Activated gamma-delta T cell treated with Interleukin-2 at 50 U/mL for 16 hours (primary cell): ENCODE measurements at places on chromosomes 16 and 17.
A peak's percentile ranks its signal among the peaks of the same experiment; 100 is the strongest.

DNA sequence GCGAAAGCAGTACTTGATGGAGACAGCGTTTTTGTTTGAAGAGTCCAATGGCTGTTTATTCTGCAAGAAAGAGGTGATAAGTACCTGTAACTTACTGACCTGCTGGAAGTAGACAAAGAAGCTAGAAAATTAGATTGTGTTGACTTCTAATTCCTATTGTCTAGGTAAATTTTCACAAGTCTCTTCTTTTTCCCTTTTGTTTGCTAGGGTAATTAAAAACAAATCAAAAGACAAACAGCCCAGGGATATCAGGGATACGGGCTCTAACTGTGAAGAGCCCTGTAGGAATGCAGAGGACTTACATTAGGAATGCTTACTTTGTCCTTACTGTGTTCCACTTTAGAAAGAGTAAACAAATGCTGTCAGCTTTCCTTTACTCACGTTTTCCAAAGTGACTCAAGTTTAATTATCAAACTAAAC, 7.0 kb downstream of the PSME3IP1 start:
- DNase-seq: no peak

DNA sequence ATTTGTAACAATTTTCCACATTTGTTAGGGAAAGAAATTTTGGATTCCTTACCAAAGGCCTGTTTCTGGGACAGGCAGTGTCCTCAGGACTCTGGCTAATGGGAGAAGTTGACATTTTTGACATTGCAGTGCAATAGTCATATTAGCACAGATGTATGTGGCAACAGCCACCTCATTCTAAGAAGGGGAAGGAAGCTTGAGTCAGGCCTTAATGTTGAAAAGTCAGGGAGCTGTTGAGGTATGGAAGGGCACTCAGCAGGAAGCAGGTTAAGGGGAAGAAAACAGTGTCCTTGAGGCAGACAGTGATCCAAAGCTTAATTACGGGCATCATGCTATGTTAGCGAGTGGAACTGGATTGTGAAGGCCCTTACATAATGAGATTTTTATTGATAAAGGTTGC, 20.9 kb downstream of the AKTIP start:
- no peak for DNase-seq

GRCh38 chr17:14780097-14780651, 479.3 kb downstream of the HS3ST3B1 start:
- DNase-seq: no peak

GRCh38 chr16:53068423-53068833, 13.6 kb downstream of the CHD9 start:
- DNase-seq: peak; percentile 23

GRCh38 chr17:32227910-32228309, 37.7 kb upstream of the RHBDL3 start:
- no peak for DNase-seq

- no peak for DNase-seq
Observed at GRCh38 chr17:4591529-4591928, 7.2 kb downstream of the SMTNL2 start.

GRCh38 chr17:51164911-51165679, 1.1 kb upstream of the NME2 start:
- DNase-seq: no peak

- peak; percentile 39 for DNase-seq
Observed at GRCh38 chr16:30761427-30761927, 385 bp downstream of the CFAP119 start.

- no peak for DNase-seq
Observed at GRCh38 chr17:50283246-50283645, 9.0 kb downstream of the TMEM92 start.

DNA sequence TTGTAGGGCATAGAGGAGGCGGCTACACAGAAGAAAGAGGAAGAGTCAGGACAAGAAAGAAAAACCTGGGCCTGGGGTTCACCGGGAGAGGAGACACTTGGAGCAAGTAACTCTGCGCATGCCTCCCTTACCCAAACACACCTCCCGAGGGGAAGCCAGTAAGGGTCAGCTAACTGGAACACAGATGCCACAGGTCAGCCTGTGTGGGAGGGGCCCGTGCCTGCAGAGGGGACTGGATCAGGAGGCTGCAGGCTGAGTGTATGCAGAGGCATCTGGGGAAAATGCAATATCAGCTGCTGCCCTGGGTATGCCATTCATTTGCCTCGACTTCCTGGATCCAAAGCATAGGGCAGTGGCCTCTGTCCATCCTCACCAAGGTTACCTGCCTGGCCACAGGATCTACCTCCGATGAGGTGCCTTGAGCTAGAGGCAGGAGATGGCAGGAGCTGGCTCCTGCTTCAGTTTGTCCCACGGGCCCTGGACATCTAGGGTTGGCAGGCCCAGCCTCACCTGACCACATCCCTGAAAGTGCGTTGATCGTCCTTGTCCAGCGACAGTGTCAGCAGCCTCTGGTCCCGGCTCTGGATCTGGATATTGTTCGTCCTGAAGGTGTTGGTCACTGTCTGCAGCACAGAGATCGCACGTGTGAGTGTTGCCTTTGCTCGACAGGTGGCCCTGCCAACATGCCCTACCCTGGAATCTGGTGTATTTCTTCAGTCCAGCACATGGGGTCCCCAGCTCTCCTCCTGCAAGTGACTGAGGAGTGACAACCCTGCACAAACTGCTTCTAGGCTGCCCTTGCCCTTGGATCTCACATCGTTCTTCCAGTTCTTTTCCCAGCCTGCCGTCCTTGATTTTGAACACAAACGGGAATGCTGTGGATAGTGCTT, 4.6 kb upstream of the MFSD6L start:
- no peak for DNase-seq

DNA sequence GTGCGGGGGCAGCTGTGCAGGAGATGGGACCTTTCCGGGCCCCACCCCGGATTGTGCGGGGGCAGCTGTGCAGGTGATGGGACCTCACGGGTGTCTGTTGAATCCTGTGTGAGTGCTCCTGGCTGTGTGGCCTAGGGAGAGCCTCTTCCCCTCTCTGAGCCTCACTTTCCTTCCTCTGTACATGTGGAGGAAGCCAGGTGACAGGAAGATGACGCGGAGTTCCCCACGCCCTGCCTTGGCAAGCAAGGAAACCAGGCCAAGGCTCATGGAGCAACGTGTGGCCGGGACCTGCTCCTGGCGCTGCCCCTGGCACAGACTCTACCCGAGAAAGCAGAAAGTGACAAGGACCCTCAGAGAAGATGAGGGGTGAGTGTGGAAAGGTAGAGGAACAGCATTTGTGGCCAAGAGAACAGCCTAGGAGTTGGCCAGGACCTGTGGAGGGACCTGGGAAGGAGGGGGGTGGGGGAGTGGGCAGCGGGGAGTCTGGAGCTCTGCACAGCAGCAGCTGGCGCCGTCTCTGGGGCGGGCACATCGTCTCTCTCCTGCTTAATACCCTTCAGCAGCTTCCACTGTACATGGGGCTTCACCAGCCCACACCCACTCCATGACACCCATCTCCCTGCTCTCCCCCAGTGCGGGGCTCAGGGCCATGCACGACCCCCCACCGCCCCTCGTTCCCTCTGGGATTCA, 38.4 kb upstream of the PABPN1L start:
- no peak for DNase-seq

GRCh38 chr17:47712330-47713023, 18.5 kb downstream of the TBKBP1 start:
- DNase-seq: no peak

DNA sequence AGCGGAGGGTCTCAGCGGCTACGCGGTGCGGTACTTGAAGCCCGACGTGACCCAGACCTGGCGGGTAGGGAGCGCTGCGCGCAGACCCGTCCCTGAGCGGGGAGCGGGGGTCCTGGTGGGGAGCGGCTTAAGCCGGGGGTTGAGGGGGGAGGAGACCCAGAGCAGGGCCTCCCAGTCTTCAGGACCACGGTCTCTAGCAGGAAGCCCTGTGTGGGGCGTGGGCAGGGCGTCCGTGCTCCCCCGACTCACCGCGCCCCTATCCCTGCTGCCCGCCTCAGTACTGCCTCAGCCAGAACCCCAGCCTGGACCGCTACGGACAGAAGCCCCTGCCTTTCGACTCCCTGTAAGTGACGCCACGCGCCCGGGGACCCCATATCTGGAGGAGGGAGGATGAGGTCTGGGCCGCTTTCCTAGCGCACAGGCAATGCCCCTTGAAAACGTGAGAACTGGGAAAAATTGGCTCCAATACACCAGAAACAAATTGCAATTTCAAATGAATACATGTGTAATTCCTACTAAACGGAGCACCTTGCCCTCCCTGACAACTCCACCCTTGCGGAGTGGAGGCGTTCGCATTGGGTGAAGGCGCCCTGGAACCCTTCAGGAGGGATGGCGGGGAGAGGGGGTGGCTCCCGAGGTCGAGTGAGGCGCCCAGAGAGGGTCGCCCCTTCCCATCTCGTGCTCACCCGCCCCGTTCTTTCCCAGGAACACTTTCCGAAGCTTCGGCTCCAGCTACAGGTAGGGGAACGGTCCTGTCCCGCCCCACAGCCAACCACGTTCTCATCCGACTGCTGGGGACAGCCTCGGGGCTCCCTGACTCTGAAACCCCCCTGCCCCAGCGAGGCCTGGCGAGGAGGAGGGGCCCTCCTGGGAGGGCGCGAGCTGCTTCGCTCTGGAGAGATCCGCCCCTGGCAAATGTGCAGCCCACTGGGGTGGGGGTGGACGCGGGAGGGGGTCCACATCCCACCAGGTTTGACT, 14.6 kb upstream of the CNGB1 start:
- no peak for DNase-seq

- no peak for DNase-seq
Observed at GRCh38 chr17:68973098-68973846, 18.1 kb upstream of the ABCA8 start.

- peak; percentile 78 for DNase-seq
Observed at GRCh38 chr17:10327640-10328039, 45.2 kb downstream of the MYH13 start.

- DNase-seq: no peak
Observed at GRCh38 chr17:40664582-40665333, at the start of gene KRT222. KRT222 (minus strand) TSS chr17:40665177; CDS start chr17:40665099, 78 bp downstream.

- DNase-seq: no peak
Observed at GRCh38 chr17:75009139-75009724, 3.2 kb upstream of the MRPL58 start.

- no peak for DNase-seq
Observed at GRCh38 chr16:85052536-85052935, 24.9 kb downstream of the KIAA0513 start.

- DNase-seq: no peak
Observed at GRCh38 chr16:27431773-27432532, 30.0 kb downstream of the IL21R start.

- DNase-seq: no peak
Observed at GRCh38 chr16:4924593-4925292, 12.2 kb downstream of the PPL start.

DNA sequence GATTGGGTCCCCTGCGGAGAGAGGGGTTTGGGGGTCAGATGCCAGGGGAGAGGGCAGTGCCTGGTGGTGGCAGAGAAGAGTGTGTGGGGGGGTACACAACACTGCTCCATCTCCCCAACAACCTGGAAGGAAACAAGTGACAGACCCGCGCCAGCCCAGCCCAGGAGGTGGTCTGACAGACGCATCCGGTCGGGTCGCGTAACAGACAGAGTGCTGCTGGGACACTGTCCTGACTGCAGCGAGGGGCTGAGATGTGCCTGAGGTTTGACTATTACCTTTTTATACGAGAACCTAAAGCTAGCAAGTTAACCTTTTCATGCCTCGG, 16.2 kb downstream of the UNC13D start:
- peak; percentile 58 for DNase-seq

GRCh38 chr17:7852919-7853690, 1.8 kb upstream of the TMEM88 start:
- DNase-seq: no peak

DNA sequence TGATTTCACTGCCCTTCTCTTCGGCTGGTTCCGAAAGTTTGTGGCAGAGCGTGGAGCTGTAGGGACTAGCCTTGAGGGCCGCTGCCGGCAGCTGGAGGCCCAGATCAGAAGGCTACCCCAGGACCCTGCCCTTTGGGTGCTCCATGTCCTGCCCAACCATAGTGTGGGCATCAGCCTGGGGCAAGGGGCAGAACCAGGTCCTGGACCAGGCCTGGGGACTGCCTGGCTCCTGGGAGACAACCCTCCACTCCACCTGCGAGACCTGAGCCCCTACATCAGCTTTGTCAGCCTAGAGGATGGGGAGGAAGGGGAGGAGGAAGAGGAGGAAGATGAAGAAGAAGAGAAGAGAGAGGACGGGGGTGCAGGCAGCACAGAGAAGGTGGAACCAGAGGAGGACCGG, 856 bp upstream of the CXCL16 start:
- no peak for DNase-seq

DNA sequence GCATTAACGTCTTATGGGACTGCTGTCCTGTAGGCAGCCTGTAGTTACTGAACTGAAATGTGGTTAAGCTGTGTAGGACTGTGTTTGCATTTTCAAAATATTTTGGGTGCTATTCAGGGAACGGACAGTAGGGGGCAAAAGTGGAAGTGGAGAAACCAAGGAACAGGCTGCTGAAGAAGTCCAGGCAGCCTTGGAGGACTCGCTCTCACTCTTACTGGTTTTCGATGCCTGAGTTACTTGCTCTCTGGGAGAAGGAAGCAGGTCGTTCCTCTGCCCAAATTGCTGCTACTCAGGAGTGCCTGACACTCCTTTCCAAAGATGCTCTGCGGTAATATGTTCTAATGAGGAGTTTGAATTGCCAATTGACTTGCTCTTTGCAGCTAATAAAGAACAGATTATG, 64.5 kb upstream of the RBFOX1 start:
- DNase-seq: no peak

- DNase-seq: no peak
Observed at GRCh38 chr17:5846001-5846400, 224.2 kb upstream of the WSCD1 start.

GRCh38 chr16:23861874-23862273, 26.1 kb downstream of the PRKCB start:
- no peak for DNase-seq

- no peak for DNase-seq
Observed at GRCh38 chr16:11334831-11335404, 10.3 kb upstream of the RMI2 start.

GRCh38 chr17:47914306-47914948, 18.4 kb downstream of the SP2 start:
- DNase-seq: no peak

DNA sequence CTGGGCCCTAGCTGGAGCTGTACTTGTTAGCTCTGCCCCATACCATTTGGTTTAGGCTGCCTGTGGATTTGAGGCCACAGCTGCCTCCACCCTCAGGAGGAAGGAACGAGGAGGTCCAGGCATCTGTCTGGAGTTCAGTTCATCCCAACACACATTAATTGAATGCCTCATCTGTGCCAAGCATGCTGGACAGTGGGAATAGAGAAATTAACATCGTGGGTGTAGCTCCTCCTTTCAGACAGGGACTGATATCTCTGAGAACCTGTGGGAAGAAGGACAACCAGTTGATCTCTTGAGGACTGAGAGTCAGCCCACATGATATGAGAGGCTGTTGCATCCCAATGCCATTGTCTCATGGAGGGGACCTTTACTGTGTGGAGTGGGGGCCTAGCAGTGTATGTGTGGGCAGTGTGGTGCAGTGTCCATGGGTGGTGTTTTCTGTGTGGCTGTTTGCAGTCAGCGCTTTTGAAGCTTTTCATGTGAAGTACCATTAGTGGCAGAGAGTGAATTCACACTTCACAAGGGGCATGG, 29.4 kb upstream of the DDX52 start:
- no peak for DNase-seq

DNA sequence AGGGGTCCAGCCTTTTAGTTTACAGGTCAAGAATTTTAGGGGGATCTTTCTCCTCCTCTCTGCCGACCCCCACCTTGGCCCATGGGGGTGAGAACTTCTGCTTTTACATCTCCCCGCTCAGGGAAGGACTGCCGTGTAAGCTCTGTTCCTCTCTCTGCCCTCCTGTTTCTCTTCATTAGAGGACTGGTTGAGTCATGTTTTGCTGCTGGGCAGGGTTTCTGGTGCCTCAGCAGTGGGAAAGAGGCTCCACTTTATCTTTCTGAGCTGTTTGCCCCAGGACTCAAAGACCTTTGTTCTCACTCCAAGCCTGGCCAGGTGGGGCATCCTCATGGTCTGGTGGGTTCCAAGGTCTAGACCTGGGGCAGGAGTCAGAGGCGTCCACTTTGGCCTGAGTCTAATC, 93.0 kb downstream of the UTP18 start:
- DNase-seq: no peak
